CD4-positive, alpha-beta T cell treated with Interleukin-21 for 1 hour (primary cell): ENCODE measurements at places on chromosomes 1 and 21.

DNA sequence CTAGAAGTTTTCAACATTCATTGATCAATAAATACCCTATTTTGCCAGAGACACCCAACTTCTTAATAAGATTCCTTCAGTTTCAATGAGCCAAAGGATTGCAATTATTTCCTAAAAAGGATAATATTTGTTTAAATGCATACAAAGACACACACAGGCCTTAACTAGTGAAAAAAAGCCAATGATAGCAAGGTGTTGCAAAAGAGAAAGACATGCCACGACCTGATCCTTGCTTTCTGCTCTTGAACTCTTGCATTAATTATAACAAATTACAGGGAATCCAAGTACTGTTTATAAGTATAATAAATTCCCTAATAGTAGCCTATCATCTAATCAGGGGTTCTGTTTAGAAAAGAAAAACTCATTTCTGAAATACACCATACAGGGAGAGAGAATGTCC, 131.1 kb downstream of the PTPN14 start:
- no peak for DNase-seq

DNA sequence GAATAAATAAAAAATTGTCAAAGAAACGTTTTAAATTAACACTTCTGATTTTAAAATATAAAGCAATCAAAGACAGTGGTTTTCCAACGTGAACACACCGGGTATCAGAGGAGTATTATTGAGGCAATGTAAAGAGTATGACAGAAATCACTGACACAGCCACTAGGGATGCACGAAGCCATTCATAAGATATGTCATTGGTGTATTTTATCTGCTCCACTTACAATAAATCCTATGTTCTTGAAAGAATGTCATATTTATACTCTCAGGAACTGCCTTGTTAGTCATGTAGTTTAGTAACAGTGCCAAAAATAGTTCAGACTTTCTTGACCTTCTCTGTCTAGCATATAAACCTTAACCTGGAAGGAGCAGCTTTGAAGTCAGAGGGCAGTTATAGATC, 835.0 kb upstream of the NCAM2 start:
- no peak for DNase-seq

DNA sequence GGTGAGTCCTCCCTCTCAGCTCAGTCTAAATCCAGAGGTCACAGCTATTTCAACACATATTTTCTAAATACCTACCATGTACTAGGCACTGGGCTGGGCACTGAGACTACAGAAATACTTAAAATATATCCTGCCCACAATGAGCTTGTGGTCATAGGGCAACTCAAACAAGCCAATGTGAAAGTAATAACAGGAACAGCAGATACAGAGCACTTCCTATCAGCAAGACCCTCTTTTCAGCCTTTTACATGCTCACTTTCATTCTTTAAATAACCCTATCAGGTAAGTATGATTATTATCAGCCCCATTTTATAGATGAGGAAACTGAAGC, 71.9 kb downstream of the CD34 start:
- no peak for DNase-seq

DNA sequence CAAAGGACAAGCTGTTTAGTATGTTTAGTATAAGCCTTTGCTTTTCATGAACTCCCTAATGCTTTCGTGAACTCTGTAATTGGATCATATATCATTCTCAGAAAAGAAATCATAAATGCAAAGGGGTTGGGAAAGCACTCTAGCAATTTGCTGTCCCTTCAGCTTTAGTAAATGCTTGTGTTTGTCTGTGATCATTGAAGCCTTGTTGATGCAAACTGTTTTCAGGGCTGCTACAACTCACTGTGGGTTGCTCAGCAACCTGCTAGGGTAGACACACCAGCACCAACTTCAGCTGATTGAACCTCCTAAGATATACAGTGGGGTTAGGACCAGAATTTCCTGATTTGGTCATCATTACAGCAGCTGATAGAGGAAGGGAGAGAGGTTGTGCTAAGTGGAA, 95.0 kb downstream of the SGIP1 start:
- no peak for DNase-seq

GRCh38 chr1:217478450-217478849, 152.4 kb downstream of the GPATCH2 start:
- DNase-seq, result no peak

DNA sequence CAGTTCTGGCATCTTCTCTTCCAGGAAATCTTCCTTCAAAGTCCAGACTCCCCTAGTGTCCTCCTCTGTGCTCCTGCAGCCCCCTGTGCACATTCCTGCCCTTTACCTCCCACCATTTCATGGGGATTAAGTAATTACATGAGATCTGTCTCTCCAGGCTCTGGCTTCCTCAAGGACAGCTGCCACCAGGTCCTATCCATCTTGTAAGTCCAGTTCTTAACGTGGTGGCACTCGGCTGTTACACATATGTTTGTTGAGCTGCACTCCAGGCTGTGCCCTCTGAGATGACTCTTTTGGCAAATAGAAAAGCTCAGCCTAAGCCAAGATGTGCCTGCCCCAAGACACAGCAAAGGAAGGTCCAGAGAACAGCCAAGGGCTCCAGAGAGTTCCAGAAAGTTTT, 57.4 kb upstream of the CAMK1G start:
- no peak for DNase-seq
